Thymus (tissue), 14 donors: ENCODE measurements at places on chromosomes 12 and 14. TPM values are rescaled to one million over a fixed set of nuclear protein-coding genes. Genes with fewer than 3 reads are reported as not detected.

The ASCL4 gene
- 0.52 TPM for polyA plus RNA-seq

The MMP19 gene
- 19.9 TPM for polyA plus RNA-seq

The LRRC43 gene
- 0.32 TPM for polyA plus RNA-seq

The ERC1 gene
- 4.2 TPM for polyA plus RNA-seq

The ESRRB gene
- polyA plus RNA-seq, result 0.66 TPM

The IL22 gene
- 1.1 TPM for polyA plus RNA-seq

The FAM222A gene
- 0.78 TPM for polyA plus RNA-seq

The CEBPE gene
- 0.87 TPM for polyA plus RNA-seq

The TSPAN8 gene
- 5.9 TPM for polyA plus RNA-seq

The RERGL gene
- polyA plus RNA-seq, result 17.0 TPM

The CCDC175 gene
- polyA plus RNA-seq, result not detected

The FAIM2 gene
- polyA plus RNA-seq, result 0.41 TPM

The FOXN3 gene
- polyA plus RNA-seq, result 21.9 TPM

The SLC17A8 gene
- 0.37 TPM for polyA plus RNA-seq
